ENCODE measurements at places on chromosomes 1 and 21.

- no peak for DNase-seq
Observed at GRCh38 chr1:39694026-39694425, 2.8 kb upstream of the HPCAL4 start.

GRCh38 chr1:22592919-22593790 is 29.9 kb downstream of the EPHA8 start:
- no peak for DNase-seq

GRCh38 chr1:184199036-184199435 is 147.5 kb downstream of the TSEN15 start:
- no peak for DNase-seq

DNA sequence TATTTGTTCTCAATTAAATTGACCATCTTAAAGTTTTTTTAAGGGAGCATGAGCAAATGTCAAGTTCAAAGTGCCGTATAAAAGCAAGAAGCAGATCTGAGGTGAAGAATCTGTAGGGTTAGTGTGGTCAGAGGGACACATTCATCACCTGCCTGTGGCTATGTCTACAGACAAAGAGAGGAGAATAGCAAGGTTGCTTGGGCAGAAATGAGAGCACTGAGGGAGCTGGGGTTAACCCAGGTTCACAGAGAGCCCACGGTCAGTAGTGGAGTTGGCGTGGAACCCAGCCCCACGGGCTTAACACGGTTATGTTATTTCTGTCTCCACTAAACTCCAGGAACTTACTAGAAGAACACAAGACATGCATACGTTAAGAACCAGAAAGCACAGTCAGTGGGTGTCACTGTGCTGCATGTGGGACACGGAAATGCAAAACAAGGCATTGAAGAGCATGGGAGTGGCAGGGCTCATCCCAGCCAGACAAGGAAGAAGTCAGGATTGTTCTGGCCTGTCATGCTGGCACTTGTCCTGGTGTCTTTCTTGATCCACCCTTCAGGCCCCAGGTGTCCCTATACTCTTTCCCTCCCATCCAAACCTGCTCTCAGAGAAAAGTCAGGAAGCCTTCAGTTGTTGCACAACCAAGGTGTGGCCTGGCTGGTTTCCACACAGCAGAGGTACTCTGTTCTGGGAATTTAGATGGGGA is 95.5 kb upstream of the IVNS1ABP start:
- no peak for DNase-seq

DNA sequence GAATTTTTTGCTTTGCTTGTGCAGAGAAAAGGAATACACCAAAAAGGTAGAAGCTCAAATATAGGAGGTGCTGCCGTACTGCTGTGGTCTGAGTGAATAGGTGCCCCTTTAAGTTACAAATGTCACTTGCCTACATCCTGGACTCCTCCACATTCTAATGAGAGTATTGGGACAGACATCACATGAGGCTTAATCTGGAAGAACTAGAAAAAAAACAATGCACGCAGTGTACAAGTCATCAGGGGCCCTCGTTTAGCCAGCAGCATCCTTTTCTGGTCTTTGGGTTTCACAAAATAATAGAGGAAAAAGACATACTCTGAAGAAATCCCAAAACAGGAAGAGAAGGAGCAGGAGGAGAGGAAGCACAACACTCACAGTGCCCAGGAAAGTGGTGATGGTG is 89.3 kb downstream of the SLC44A5 start:
- DNase-seq, result no peak

Data from H54 (cell line).